ENCODE measurements at places on chromosomes 7 and 10. TPM values are rescaled to one million over a fixed set of nuclear protein-coding genes. Genes with fewer than 3 reads are reported as not detected.

Gene NANOS1
- total RNA-seq: 54.2 TPM

Gene CELF2
- total RNA-seq: 60.9 TPM

- no peaks in the 10 kb centered on the region for H3K4me1 ChIP-seq
- no peak overlapping the region for H3K27ac ChIP-seq
- H3K27me3 ChIP-seq: no peaks in the 10 kb centered on the region
- no peak overlapping the region for H3K4me3 ChIP-seq
Observed at GRCh38 chr7:140042386-140042670, 20.4 kb downstream of the PARP12 start.

GRCh38 chr7:127123220-127123619, 129.5 kb downstream of the GRM8 start:
- DNase-seq: no peak
- no peak overlapping the region for H3K27ac ChIP-seq
- no peaks in the 10 kb centered on the region for H3K27me3 ChIP-seq
- H3K4me1 ChIP-seq: no peaks in the 10 kb centered on the region

Gene PURB
- total RNA-seq: 42.7 TPM

- H3K27me3 ChIP-seq: no peaks in the 10 kb centered on the region
- no peaks in the 10 kb centered on the region for H3K36me3 ChIP-seq
- no peak overlapping the region for H3K4me3 ChIP-seq
- H3K27ac ChIP-seq: no peak overlapping the region
Observed at GRCh38 chr7:42693722-42694121, 218.1 kb downstream of the C7orf25 start.

DNA sequence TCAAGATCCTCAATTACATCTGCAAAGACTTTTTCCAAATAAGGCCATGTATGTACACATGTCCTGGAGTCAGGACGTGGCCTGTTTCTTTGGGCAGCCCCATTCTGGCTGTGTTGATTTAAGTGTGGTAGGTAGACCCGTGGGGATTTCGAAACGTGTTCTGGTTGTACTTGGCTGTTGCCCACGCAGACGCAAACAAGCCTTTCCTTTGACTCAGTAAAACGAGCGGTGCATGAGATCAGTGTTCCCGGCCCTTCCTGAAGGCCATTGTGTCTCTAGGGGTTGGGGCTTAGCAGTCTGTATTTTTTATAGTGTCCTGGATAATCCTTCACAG, 64.8 kb upstream of the DNAJB6 start:
- no peak overlapping the region for H3K27ac ChIP-seq
- peaks cover 17% of the 10 kb centered on the region for H3K4me1 ChIP-seq
- no peak overlapping the region for H3K4me3 ChIP-seq
- peak; percentile 55 for DNase-seq
- no peaks in the 10 kb centered on the region for H3K27me3 ChIP-seq

- peak; percentile 3 for DNase-seq
- H3K4me3 ChIP-seq: peak overlapping the region; percentile 98
- peak overlapping the region; percentile 95 for H3K27ac ChIP-seq
- H3K27me3 ChIP-seq: no peaks in the 10 kb centered on the region
- H3K4me1 ChIP-seq: no peaks in the 10 kb centered on the region
Observed at GRCh38 chr10:18659819-18660535, 746 bp downstream of the ARL5B start.

Gene TMEM270
- not detected for total RNA-seq

- no peak overlapping the region for H3K27ac ChIP-seq
- peaks cover 30% of the 10 kb centered on the region for H3K27me3 ChIP-seq
- no peak for DNase-seq
- H3K4me3 ChIP-seq: no peak overlapping the region
Observed at GRCh38 chr7:155844019-155844453, 31.8 kb upstream of the SHH start.
